ELF-1 (cell line): ENCODE measurements at places on chromosomes 1 and 21.

- DNase-seq, result no peak
These were observed 34.1 kb upstream of the USH2A start for GRCh38 chr1:216457356-216457755.

GRCh38 chr1:76075877-76076276 is 1.3 kb downstream of the ST6GALNAC3 start:
- no peak for DNase-seq

DNA sequence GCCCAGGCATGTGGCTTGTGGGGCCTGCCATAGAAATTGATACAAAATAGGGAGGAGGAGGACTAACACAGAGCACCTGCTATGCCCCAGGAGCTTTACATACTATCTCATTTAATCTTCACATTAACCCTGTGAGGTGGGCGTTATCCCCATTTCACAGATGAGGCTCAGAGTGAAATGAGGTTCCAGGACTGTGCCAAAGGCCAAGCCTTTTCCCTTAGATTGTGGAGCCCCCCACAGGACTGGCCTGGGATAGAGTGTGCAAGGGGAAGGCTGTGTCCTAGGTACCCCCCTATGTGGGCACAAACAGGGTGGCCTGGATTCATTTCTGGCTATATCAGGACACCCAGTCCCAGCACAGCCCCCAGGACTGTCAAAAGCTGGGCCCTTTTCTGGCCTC is 2.2 kb upstream of the DDOST start:
- no peak for DNase-seq

- no peak for DNase-seq
These were observed 6.3 kb downstream of the LRRC53 start for GRCh38 chr1:74505928-74506710.

GRCh38 chr1:216332462-216332861 is 90.8 kb downstream of the USH2A start:
- DNase-seq, result no peak

DNA sequence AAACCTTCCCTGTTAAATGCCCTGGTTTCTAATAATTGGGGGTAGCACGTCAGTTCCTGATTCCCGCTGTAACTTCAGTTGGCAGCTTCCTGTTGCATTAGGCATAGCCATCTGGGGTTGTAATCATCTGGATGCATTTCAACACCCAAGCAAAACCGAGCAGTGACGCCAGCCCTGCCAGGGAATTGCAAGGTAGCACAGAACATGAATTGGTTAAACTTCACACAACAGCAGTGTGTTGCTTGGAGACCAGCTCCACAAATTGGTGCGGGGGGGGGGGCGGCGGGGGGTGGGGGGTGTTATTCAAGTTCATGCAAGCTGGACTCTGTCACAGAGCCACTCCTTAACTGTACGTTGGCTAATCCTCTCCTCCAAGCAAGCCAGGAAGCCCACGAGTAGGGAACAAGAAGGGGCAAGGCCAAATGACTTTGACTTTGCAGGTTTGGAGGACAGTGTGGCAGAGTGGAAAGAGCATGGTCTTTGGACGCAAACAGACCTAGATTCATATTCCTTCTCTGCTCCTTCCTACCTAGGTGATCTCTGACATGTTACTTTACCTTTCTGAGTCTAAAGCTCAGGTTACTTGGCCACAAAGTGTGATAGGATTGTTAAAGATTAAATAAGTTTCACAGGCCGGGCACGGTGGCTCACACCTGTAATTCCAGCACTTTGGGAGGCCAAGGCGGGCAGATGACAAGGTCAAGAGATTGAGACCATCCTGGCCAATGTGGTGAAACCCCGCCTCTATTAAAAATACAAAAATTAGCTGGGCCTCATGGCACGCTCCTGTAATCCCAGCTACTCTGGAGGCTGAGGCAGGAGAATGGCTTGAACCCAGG is 4.7 kb downstream of the LAX1 start:
- no peak for DNase-seq

GRCh38 chr21:36551731-36552433 is 72.0 kb upstream of the CLDN14 start:
- DNase-seq, result no peak
